ENCODE measurements at places on chromosomes 5 and 9.

DNA sequence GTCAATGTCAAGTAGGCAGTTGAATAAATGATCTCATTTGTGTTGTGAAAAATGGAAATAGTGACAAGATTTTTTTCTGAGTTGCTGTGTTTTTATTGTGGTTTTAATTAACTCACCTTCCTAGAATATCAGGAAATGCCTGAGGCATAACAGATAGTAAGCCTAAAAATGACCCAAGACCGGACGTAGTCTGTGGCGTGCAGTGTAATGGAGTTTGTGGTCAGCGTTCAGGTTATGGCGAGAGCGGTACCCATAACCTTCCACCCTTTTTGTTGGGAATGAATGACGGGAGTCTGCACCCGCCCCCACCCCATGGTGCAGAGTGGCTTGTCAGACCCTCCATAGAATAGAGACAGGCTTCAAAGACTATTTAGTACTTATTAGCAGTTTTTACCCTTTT lies 119.3 kb downstream of the GALNT10 start:
- DNase-seq, result no peak

- DNase-seq, result no peak
Measured at GRCh38 chr5:10729320-10730042, 31.6 kb downstream of the DAP start.

DNA sequence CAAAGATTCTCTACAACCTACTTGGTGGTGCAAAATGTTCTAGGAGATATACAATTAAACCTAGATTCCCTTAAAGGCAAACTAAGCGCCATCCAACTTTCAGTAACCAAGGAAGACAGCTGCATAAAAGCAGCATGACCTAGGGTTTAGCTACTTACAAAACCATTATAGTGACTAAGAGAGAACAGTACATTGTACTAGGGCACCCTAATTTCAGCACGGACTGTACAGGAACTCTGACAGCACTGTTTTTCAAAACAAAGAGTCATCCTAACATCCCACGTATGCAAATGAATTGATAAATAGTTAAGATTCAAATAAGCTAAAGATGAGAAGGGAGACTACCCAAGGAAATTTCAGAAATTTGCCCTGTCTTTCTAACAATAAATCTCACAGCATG lies 30.0 kb downstream of the STRBP start:
- no peak for DNase-seq

GRCh38 chr5:75510417-75510835 lies 1.0 kb downstream of the CERT1 start:
- DNase-seq, result peak; percentile 26

DNA sequence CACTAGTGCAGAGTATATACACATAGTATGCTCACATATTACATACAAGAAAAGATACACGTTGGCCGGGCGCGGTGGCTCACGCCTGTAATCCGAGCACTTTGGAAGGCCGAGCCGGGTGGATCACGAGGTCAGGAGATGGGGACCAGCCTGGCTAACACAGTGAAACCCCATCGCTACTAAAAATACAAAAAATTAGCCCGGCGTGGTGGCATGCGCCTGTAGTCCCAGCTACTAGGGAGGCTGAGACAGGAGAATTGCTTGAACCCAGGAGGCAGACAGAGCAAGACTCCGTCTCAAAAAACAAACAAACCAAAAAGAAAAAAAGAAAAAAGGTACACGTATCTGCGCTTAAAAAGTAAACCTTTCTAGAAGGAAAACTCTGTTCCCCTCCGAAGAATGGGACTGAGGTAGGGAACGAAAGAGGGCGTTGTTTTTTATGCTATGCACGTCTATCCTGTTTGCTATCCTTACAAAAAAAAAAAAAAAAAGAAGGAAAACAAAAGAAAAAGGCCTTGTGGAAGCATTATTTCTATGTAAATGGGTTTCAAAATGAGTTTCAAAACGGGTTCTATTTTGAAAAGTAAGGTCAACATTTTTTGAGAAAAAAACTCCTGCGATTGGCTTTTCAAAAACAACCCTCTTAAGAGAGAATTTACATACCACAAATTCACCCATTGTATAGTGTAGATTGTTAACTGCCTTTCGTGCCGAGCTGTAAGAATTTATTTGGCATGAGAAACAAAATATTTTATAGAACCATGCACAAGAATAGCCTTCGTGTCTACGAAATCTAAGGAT lies 1.2 kb downstream of the AK3 start:
- DNase-seq, result no peak

- DNase-seq, result peak; percentile 87
Measured at GRCh38 chr9:132249123-132249522, 87.3 kb downstream of the NTNG2 start.

- DNase-seq, result no peak
Measured at GRCh38 chr9:87880683-87881082, 2.0 kb upstream of the SPATA31E1 start.

DNA sequence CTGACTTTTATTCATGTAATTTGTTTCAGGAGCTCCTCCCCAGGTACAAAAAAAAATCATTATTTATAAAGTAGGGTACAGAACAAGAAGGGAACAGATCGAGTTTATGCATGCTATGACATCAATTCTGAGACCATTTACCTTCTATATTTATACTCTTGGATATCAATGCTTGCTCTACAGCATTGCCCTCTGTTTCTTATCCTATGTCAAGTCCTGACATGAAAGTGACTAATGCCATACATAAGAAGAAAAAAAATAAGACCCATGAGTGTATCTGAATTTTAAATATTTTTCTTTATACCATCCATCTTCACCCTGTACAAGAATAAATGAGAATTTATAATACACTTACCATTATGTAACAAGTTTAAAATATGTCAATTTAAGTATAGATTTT lies 2016.3 kb upstream of the CDH9 start:
- no peak for DNase-seq

DNA sequence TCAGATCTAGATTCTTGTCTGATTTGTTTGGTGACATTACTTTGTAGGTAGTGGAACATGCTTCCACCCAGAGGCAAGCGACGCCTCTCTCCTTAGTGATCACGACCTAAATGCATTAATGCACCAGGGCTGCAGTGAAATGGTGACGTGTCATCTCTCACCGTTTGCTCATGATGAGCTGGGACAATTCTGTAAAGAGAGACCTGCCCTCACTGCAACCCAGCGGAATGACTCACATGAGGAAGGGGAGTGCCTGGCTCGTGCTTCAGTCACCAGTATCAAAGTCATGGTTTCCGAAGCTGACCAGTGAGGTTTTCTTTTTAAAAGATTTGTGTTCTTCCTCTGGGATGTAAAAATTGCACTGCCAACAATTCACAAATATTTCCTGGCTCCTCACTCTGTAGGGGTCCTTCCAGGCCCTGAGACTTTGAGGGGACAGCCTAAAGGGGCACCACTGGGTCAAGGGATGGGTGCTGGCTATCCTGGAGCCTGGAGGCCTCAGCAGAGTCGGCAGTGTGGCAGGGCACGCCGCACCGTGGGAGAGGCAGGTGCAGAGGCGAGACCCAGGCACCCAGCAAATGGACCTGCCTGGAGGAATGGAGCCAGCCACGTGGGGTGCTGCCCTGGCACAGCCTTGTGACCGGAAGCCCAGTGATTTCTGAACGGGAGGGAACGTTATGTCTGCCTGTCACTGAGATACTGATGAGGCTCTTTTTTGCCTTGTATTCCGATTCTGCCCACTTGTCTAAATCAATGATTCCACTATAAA lies 17.3 kb downstream of the QSOX2 start:
- peak; percentile 53 for DNase-seq

GRCh38 chr9:131801810-131802209 lies 61.9 kb upstream of the RAPGEF1 start:
- no peak for DNase-seq

GRCh38 chr9:72462340-72462739 lies 59.1 kb upstream of the TMC1 start:
- DNase-seq, result no peak

DNA sequence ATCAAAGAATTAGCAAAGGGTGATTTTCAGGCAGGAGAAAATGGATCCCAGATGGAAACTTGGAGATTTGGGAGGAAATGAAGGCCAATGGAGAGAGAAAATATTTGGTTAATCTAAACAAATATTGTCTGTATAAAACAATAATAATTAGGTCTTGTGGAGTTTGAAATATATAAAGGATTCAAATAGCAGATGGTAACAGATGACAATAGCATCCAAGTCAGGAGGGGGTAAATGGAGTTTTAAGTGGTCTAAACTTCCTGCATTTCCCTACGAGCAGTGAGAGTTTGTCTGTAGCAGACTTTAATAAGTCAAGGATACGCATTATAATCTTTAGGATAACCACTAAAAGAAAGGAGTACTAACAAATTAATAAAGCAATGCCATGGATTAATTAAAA lies 49.0 kb upstream of the GGTA1 start:
- no peak for DNase-seq

DNA sequence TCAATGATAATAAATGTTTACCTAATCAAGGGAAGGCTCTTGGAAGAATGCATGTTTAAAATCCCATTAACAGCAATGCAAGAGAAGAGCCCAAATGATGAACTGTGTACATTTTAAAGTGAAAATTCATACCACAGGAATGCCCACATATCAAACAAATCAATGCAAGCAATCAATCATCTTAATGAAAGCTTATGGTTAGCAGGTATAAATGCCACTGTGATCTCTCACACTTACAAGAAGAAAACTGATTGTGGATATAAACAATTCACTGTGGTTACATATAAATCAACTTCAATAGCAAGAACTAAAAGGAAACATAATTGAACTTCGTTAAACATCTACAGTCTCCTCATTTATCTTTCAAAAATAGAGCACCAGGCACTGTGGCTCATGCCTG lies 161.0 kb upstream of the RORB start:
- no peak for DNase-seq

- DNase-seq, result no peak
Measured at GRCh38 chr9:85155352-85155751, 485.8 kb downstream of the NTRK2 start.
